ENCODE measurements at places on chromosomes 7 and 10.
A peak's percentile ranks its signal among the peaks of the same experiment; 100 is the strongest.

DNA sequence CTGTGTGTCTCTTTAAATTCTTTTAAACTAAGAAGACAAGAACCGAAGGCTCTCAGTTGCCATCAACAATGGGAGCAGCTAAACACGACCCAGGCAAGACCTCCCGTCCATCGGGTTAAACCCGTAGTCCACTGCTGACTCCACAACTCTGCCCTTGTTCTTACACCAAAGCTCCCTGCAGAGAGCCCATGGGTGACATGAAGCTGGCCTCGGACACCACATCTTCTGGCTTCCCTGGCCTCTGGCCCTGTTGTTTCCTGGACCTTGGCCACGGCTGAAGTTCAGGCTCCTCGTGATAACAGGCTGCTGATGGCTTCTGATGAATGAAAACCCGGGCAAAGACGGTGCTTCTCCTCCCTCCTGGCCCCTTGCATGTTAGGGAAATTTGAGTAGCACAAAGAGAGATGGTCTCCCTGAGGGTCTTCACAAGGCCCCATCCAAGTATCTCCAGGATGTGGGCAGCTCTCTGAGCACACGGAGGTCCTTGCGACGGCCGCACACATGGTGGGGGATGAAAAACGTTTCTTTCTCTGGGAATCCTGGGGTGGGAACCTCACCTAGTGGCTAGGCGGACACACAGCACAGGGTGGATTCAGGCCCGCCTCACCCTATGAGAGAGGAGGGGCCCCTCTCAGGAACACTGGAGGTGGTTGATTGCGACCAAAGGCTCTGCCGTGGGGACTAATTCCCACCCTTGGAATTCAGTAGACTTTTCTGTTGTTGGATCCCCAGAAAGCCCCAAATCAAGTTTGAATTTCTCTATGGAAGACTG is 271.1 kb downstream of the ADARB2 start:
- no peaks in the 10 kb centered on the region for H3K27me3 ChIP-seq
- no peak overlapping the region for H3K27ac ChIP-seq
- no peaks in the 10 kb centered on the region for H3K36me3 ChIP-seq
- no peak overlapping the region for H3K4me3 ChIP-seq
- no peaks in the 10 kb centered on the region for H3K4me1 ChIP-seq
- DNase-seq: no peak

GRCh38 chr10:10346390-10347150 is 671.1 kb upstream of the CELF2 start:
- no peaks in the 10 kb centered on the region for H3K4me1 ChIP-seq
- no peaks in the 10 kb centered on the region for H3K36me3 ChIP-seq
- no peak for DNase-seq
- no peaks in the 10 kb centered on the region for H3K27me3 ChIP-seq

DNA sequence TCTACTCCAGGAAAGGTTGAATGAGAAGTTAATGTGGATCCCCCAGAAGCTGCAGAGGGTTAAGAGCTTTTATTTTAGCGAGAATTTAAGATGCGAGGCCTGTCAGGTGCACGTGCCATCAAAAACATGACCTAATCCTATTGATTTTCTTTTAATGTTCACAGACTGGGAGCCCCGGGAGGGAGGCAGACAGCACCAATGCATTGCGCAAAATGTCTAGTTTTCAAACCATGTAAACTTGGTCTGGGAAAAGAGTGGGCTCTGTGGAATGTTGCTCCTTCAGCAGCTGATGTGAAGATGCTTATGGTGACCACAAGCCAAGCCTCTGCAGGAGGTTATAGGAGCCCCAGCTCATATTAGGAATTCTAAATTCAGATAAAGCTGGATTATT is 172.0 kb upstream of the ITGB1 start:
- H3K4me3 ChIP-seq: no peak overlapping the region
- H3K27ac ChIP-seq: no peak overlapping the region
- H3K4me1 ChIP-seq: peaks cover 13% of the 10 kb centered on the region
- H3K36me3 ChIP-seq: no peaks in the 10 kb centered on the region

DNA sequence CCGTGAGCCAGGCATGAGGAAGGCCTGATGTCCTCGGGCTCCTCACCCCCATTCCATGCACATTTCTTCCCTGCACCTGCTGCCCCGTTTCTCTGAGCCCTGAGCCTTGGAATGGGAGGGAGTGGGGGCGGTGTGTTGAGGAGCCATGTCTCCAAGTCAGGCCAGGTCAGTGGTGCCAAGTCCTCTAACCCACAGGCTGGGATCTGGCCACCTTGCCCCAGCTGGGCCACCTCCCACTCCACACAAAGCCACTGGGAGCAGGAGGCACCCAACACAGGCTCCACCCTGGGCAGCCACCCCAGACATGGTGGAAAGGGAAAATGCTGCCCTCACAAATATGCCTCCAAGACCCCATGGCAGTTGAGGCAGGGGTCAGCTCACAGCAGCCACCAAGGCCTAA is 27.7 kb downstream of the ZCCHC24 start:
- no peaks in the 10 kb centered on the region for H3K27me3 ChIP-seq
- no peak for DNase-seq
- no peak overlapping the region for H3K4me3 ChIP-seq
- H3K36me3 ChIP-seq: peaks cover 16% of the 10 kb centered on the region
- peaks cover 41% of the 10 kb centered on the region for H3K4me1 ChIP-seq
- H3K27ac ChIP-seq: no peak overlapping the region

- H3K4me3 ChIP-seq: no peak overlapping the region
- DNase-seq: no peak
- no peaks in the 10 kb centered on the region for H3K4me1 ChIP-seq
- no peaks in the 10 kb centered on the region for H3K36me3 ChIP-seq
- H3K27me3 ChIP-seq: no peaks in the 10 kb centered on the region
- no peak overlapping the region for H3K27ac ChIP-seq
Measured at GRCh38 chr7:127828843-127829500, 177.0 kb downstream of the SND1 start.

GRCh38 chr7:26397796-26398426 is 106.2 kb downstream of the SNX10 start:
- peaks cover 9% of the 10 kb centered on the region for H3K4me1 ChIP-seq
- no peaks in the 10 kb centered on the region for H3K27me3 ChIP-seq
- no peaks in the 10 kb centered on the region for H3K36me3 ChIP-seq
- peak overlapping the region; percentile 19 for H3K27ac ChIP-seq
- DNase-seq: no peak

DNA sequence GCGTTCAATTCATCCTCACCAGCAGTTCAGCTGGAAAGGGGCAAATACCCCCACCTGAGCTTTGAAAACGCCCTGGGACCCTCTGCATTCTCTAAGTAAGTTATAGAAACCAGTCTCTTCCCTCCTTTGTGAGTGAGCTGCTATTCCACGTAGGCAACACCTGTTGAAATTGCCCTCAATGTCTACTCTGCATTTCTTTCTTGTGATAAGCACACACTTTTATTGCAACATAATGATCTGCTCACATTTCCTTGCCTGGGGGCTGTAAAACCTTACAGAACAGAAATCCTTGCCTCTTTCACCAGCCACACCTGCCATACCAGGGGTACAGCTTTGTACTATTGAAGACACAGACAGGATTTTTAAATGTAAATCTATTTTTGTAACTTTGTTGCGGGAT is 155.8 kb upstream of the LANCL2 start:
- H3K4me3 ChIP-seq: no peak overlapping the region
- no peaks in the 10 kb centered on the region for H3K4me1 ChIP-seq
- H3K36me3 ChIP-seq: peaks cover 26% of the 10 kb centered on the region
- no peak overlapping the region for H3K27ac ChIP-seq
- no peaks in the 10 kb centered on the region for H3K27me3 ChIP-seq

- H3K36me3 ChIP-seq: no peaks in the 10 kb centered on the region
- H3K27ac ChIP-seq: no peak overlapping the region
- H3K4me3 ChIP-seq: no peak overlapping the region
- no peak for DNase-seq
- H3K4me1 ChIP-seq: no peaks in the 10 kb centered on the region
- H3K27me3 ChIP-seq: no peaks in the 10 kb centered on the region
Measured at GRCh38 chr7:70072220-70072619, 473.9 kb downstream of the AUTS2 start.

- no peaks in the 10 kb centered on the region for H3K36me3 ChIP-seq
- no peak overlapping the region for H3K4me3 ChIP-seq
- no peaks in the 10 kb centered on the region for H3K4me1 ChIP-seq
- DNase-seq: no peak
- H3K27me3 ChIP-seq: no peaks in the 10 kb centered on the region
Measured at GRCh38 chr10:93826355-93826754, 67.4 kb upstream of the SLC35G1 start.

- H3K27me3 ChIP-seq: no peaks in the 10 kb centered on the region
- H3K4me3 ChIP-seq: no peak overlapping the region
- H3K36me3 ChIP-seq: no peaks in the 10 kb centered on the region
- H3K27ac ChIP-seq: no peak overlapping the region
- DNase-seq: no peak
Measured at GRCh38 chr7:53094827-53095226, 59.4 kb downstream of the POM121L12 start.

GRCh38 chr7:106001886-106002285 is 38.8 kb downstream of the CDHR3 start:
- no peaks in the 10 kb centered on the region for H3K4me1 ChIP-seq
- H3K27ac ChIP-seq: no peak overlapping the region
- H3K36me3 ChIP-seq: no peaks in the 10 kb centered on the region
- H3K27me3 ChIP-seq: no peaks in the 10 kb centered on the region
- no peak overlapping the region for H3K4me3 ChIP-seq

DNA sequence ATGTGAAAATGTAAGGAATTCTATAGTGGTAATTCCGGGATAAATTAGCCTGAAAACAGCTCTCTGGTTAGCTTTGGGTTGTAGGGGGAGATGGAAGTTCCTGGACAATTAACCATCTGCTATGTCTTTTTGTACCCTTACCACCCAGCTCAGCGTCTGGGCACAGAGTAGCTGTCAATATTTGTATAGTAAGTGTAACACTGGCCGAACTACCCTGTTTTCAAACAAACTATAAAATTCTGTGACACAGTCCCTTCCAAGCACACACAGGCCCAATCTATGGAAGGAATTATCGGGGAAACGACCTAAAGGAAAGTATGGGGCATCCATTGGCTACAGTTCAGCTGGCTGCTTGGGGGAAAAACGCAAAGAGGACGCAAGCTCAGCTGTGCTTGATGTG is 869 bp upstream of the LHFPL3 start:
- no peak for DNase-seq
- no peak overlapping the region for H3K27ac ChIP-seq
- H3K4me3 ChIP-seq: no peak overlapping the region
- no peaks in the 10 kb centered on the region for H3K36me3 ChIP-seq
